Posterior cingulate gyrus (tissue), 11 donors: ENCODE measurements at places on chromosomes 16 and 17.

DNA sequence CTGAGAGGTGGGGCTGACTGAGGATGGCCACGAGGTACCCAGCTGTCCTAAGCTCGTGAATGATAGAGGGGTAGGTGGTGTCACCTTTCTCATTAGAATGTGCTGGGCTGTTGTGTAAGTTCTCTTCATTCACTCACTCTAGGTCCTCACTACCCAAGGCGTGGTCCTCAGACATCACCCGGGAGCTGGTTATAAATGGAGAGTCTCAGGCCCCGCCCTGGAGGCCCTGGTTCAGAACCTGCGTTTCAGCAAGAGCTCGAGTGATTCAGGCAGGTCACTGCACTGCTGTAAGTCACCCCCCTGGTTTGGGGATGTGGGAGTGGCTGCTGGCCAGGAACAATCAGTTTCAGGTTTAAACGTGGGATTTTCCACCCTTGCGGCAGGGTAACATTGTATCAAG lies 139.8 kb downstream of the FOXL1 start:
- DNase-seq = no peak

DNA sequence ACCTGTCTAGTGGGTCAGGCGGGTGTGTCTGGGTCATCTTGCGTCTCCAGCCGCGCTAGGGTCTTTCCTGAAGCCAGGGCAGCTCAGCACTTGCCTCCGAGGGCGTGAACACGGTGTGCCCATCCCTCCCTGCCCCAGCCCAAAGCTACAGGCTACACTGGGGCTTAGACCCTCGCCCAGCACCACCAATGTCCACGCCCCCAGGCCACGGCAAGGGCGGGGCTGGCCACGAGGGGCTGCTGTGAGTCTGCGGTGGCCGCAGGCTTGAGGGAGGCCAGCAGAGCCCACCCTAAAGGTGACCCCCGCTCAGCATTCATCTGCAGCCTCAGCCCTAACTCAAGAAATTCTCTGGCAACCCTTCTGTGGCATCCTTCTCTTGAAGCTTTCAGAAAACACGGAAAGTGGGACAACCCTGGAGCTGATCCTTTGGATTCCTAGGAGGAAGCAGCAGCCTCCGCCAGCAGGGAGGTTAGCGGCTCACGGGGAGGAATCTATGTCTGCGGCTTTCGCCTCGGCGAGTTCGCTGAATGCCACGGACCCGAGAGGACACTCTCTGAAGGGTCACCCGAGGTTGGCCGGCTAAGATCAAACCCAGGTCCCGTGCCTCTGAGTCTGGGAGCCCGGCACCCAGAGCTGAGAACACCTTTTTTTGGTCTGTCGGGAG lies 41.7 kb downstream of the TIMM22 start:
- no peak for DNase-seq

DNA sequence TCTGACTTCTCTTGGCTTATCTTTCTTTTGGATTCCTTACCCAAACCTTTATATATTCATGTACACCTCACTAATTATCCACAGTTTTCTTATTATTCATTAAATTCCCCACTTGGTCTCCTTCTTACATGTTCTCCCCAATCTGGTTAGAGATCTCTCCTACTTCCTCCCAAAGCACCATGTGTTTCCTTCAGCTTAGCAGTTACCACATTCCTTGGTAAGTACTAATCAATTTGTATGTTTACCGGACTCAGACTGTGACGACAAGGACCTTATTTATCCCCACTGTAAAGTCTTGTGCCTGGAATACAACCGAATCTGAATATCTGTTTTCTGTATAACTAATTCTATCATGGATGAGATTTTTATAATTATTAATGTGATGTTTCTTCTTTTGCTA lies 389.5 kb downstream of the KCNJ2 start:
- DNase-seq = no peak

GRCh38 chr16:31713945-31714902 lies 159.4 kb upstream of the ZNF267 start:
- no peak for DNase-seq

- DNase-seq = no peak
Observed at GRCh38 chr17:60819447-60820130, 141.9 kb downstream of the BCAS3 start.

- no peak for DNase-seq
Observed at GRCh38 chr17:49506282-49506681, 11.2 kb downstream of the NGFR start.

DNA sequence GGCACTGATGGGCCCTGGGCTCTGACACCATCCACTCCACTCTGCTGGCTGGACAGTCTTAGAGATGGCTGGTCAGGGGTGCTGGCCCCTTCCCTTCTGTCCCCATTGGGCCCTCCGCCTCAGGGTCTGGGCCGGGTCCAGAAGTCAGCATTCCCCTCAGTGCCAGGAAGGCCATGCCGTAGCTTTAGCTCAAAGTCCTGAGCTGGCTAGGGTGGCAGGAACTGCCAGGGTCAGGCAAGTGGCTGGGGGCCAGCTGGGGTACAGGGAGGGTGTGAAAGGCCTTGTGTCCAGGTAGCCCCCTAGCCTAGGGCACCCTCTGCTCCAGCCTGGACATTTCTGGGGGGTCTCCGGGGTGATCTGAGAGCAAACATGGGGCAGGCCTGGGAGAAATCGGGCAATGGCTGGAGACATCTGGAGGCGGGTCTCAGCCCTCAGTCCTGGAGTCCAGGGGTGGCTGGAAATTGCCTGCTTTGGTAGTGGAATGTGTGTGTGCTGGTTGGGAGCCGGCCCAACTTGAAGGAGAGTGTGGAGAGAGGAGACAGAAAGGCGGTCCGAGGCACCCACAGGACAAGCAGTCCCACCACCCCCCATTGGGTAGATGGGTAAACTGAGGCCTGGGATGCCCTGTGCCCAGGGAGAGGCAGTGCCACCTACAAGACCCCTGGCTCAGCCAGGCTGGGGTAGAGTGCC lies 32.5 kb downstream of the TPSG1 start:
- no peak for DNase-seq

DNA sequence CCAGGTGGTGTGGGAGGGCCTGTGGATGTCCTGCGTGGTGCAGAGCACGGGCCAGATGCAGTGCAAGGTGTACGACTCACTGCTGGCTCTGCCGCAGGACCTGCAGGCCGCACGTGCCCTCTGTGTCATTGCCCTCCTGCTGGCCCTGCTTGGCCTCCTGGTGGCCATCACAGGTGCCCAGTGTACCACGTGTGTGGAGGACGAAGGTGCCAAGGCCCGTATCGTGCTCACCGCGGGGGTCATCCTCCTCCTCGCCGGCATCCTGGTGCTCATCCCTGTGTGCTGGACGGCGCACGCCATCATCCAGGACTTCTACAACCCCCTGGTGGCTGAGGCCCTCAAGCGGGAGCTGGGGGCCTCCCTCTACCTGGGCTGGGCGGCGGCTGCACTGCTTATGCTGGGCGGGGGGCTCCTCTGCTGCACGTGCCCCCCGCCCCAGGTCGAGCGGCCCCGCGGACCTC lies 798 bp downstream of the CLDN9 start:
- no peak for DNase-seq

DNA sequence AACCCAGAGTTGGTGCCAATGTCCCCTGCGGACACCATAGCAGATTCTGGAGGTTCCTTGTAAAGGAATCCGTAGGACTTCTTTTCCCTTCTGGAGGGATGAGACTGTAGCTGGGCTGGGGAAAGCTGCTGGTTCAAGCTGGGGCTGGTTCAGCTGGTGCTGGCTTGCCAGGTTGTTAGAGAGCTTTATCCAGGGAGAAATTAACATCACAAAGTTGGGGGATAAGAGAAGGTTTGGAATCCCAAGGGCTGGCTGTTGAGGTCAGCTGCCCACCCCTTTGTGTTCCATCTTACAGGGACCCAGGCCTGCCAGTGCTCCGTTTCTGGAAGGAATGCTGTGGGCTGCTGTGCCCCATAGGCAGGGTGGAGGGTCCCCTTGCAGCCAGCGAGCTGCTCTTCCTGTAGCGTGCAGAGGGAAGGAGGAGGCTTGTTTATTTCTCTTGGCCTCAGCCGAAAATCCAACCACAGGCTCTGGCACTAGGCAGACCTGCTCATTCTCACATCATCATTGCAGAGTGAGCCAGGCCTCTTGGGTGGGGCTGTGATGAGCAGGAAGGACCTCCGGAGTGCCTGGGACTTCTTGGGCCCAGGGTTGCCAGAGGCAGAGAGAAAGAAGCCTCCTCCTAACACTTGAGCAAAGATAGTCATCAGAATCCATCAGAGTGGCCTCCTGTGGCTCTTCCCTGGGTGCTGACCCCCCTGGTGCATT lies 251.1 kb downstream of the SEC14L1 start:
- no peak for DNase-seq

DNA sequence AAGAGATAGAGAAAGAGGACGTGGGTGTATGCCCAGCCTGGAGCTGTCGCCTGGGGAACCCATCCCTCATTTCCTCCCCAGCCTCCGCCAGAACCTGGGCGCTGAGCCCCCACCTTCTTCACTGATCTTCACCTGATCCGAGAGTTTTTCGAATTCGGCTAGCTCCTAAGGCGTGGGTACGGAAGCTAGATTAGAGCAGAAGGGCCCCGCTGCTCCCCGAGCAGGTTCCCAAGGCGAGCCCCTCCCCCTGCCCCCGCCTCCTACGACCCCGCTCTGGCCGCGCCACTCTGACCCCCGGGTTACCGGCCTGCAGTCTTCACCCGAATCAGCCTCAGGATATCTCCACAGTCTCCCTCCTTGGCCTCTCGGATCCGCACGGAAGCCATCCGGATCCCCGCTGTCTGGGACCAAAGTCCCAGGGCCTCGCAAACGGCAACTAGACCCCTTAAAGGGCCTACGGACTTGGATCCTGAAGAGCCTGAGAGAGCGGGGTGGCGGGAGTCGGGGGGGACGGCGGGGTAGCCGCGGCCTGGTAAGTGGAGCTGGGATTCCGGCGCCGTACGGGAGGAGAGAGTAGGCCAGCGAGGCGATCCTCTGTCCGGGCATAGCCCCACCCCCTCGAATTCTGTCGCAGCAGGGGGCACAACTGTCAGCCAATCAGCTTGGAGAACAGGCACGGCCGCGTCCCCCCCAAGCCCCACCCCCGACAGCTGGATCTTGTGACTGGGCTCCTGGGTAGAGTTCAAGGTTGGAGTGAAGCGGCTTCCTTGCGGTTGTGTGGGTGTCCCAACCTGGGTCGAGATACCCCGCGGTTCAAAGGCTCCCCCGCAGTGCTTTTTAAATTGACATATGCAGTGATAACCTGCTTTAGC lies at the start of gene SAT2:
Gene SAT2, minus strand, starts transcription at position 572 of the 872 bp plus-strand sequence. Its CDS starts 186 bp downstream, at position 386.
- DNase-seq = peak; percentile 94

DNA sequence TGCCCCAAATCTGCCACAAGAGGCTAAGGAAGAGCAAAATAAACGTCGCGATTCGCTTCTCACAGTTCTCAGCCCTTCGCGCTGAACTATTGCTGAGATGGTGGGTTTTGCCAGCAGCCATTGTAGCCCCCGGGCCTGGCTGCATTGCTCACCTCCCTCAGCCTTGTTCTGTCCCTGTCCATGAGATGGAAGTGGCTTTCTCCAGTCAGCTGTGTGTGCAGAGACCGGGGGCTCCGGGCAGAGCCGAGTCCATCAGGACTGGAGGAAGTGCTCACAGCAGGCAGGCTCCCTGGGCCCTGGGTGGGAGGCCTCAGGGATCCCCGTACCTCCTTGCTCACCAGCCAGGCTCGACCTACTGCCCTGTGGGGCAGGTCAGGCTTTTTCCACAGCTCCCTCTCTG lies 27.6 kb upstream of the CAPN15 start:
- no peak for DNase-seq

DNA sequence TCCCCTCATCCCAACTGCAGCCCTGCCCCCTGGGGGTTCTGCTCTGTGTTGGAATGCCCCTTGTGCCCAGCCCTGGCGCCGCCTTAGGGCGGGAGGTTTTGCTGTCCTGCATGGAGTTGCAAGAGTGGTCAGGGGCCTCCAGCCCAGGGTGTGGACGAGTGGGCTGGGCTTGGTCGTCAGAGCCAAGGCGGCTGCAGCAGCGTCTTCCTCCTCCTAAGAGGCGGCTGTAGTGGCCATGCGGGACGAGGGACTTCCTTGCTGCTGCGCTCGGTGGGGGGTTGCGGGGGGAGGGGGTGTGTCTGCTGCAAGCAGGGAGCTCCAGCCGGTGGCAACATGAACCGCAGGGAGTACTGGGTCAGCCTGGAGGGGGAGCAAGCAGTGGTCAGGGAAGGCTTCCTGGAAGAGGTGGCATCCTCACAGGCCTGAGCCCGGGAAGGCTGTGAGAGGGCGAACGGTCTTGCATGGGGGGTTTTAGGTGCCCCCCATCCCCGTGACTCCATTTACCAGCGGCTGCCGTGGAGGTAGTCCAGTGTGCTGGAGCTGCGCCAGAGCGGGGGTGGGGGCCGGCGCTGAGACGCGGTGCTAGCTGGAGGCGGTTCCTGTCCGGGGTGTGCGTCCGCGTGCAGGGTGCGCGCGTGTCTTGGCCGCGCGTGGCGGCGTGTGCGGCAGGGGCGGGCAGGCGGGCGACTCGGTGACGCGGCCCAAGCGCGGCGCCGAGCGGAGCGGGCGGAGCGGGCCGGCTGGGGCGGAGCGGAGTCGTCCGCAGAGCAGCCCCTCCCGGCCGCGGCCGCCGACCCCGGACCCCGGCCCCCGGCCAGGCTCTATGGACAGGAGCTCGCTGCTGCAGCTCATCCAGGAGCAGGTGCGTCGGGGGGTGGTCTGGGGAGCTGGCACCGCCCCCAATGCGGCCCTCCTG lies at the start of gene RHBDL1:
Gene RHBDL1, plus strand, starts transcription at position 704 of the 916 bp plus-strand sequence. Its CDS starts 120 bp downstream, at position 824.
- DNase-seq = peak; percentile 88

- no peak for DNase-seq
Observed at GRCh38 chr17:74687886-74688285, 24.8 kb downstream of the CD300LF start.

- no peak for DNase-seq
Observed at GRCh38 chr17:68694791-68695485, 93.8 kb upstream of the FAM20A start.

- no peak for DNase-seq
Observed at GRCh38 chr17:73340093-73340596, 28.3 kb upstream of the CDC42EP4 start.

DNA sequence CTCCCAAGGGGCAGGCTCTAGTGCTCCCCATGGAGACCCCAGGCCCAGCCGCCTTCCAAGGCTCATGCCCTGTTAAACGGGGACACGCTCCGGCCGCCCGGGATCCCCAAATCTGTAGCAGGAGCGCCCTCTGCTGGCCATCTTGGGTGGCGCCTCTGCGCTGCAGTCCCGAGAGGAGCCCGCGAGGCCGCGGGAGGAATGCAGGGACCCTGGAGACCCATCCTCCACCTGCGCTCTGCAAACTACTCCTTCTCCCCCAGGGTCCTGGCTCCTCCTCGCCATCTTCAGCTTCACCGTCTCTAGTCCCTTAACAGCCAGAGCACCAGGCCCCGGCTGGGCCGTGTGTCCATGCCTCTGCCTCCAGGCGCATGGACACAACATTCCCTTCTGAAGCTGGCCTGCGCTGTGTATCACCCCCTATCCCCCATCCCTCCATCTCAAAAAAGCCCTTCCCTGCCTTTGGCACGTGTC lies 23.6 kb upstream of the KRT17 start:
- DNase-seq = peak; percentile 85

DNA sequence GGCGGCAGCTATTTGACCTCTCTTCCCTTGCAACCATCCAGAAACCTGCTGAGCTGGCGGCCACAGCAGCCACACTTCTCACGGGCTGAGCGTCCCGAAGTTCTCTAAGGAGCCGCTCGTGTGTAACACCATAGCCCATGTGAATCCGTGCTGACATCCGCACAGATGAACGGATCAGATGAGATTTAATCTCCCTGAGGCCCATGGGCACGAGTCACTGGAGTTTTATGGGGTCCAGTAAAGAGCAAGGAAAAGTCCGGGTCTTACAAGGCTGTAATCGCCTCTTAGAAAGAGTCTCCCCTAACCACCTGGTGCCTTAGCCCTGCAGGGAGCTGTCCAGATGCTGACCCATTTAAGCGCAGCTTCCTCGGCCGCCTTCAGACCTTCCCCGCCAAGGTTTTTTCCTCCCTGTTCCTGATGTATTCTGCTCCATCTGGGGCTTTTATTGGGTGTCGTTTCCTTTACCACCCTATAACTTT lies 5.5 kb upstream of the CACNG5 start:
- no peak for DNase-seq

- DNase-seq = no peak
Observed at GRCh38 chr17:68196394-68197090, 51.3 kb upstream of the AMZ2 start.

GRCh38 chr17:71287071-71287823 lies 833.6 kb upstream of the SOX9 start:
- no peak for DNase-seq
